ENCODE measurements at places on chromosomes 4 and X.

DNA sequence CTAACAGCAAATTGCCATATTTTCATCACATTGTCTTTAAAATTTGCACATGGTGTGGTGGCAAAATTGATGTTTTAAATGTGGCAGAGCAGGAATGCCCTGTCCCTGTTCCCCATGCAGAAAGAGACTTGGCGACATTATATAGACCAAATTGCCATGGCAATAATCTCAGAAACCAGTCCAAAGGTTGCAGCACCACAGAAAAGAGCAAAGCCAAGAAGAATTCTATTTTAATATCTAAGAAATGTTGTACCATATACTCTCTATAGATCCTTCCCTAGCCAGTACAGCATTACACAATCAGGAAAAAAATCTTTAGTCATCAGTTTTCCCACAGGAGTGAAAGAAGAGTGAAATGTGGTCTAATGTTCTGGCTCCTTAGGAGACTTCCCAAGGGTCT lies 80.0 kb downstream of the UGT2B28 start:
- DNase-seq = no peak

GRCh38 chrX:11558972-11559371 lies 106.7 kb downstream of the ARHGAP6 start:
- DNase-seq = no peak

DNA sequence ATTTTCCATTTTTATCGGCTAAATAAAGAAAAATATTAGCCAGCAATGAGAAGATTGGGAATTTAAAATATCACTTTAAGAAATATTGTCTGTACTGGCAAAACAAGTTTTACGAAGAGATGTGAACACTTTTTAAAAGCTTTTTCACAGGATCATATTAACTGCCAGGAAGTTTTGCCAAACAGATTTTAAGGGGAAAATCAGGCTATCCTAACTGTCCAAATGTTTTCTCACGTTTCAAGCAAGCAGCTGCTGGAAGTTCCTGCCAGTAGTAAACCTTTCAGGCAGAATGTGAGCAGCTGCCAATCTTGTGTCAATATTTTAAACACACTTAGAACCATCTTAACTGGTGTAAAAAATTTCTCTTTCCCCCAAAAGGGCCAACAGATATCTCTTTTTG lies 101.1 kb downstream of the ADGRL3 start:
- DNase-seq = no peak

DNA sequence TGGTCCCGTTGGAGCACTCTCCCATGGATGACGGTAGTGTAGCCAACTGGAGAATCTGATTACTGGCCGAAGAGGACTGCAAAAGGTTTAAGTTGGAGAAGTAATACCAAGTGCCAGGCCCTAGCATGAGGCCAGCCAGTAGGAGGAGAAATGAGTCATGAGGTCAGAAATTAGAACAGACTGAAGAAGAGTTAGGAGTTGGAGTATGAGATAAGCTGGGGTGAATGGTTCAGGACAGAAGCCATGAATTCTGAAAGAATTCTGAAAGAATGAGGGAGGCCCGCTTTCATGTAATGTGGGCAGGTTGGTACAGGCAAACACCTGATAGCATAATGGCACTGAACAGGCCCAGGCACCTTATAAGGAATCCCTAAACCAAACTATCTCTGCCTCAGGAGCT lies 18.4 kb upstream of the STK26 start:
- DNase-seq = no peak

GRCh38 chr4:155972098-155972497 lies 18.4 kb upstream of the CTSO start:
- DNase-seq = no peak

GRCh38 chr4:163171590-163171989 lies 4.9 kb upstream of the NAF1 start:
- no peak for DNase-seq

DNA sequence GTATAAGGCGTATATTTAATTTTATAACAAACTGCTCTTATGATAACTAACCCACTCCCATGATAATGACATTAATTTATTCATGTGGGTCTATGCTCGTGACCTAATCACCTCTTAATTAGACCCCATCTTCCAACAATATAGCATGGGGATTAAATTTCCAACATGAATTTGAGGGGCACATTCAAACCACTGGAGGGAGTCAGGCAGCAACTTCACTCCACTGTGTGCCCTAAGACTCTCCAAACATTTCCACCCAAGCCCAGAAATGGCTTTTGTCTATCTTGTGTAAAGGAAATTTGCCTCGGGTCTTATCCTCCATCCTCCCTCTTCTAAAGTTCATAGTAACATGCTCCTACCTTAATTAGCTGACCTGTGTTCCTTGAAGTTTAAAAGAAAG lies 616.1 kb upstream of the CPEB2 start:
- DNase-seq = no peak

DNA sequence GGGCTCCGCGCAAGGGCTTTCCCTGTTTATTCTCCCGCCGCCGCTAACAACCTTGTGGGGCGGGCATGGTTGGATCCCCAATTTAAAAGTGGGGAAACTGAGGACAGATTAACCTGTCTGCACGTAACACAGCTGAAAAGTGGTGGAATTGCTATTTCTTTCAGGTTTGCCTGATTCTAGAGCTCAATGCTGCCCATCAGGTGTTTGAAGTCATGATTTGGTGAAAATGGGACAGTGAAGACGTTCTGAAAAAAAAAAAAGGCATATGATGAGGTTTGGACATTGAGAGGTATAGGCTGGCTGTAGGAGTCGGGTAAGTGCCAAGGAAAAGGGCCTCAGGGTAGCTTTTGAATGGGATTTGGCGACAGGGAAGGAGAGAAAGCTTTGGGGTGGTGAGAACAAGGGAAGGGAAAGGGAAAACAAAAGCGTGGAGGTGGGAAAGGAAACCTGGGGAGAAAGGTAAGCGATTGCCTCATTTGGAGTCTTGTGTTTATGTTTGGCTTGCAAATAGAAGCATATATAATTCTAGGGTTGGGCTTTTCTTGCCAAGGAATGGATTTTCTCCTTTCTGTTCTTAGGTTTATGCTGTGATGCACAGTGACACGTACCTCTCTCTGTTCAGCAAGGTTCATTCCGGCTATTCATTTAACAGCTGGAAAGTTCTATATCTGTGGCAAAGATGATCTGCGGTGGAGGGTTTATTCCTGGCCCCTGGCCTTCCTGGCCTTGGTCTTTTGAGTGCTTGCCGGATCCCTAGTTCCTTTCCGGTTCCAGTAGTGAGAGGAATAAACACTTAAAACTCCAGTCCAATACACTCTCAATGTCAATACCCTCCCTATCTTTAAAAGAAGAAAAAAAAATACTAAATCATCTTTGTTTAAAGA lies 2.4 kb upstream of the STIM2 start:
- DNase-seq = no peak

DNA sequence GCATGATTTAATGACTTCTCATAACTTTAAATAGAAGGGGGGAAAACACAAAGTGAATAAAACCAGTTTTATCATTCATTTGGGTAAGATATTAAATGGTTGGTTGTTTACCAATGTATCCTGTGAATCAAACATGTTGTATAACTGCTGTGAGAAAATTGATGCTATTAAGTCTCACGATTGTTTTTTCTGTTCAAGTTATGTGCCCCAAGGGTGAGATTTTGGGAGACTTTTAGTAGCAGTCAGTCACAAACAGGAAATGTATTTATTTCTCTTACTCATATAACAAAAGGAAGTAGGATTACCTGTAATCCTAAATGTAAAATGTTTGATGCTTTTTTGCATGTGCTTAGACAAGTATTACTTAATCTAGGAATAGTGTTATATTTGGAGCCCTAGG lies 39.2 kb downstream of the MTHFD2L start:
- DNase-seq = no peak

- DNase-seq = no peak
Measured at GRCh38 chr4:65656008-65656407, 14.3 kb downstream of the EPHA5 start.

GRCh38 chrX:22652596-22652995 lies 347.2 kb upstream of the DDX53 start:
- DNase-seq = no peak

- DNase-seq = no peak
Measured at GRCh38 chr4:2716236-2716635, 39.9 kb downstream of the TNIP2 start.

DNA sequence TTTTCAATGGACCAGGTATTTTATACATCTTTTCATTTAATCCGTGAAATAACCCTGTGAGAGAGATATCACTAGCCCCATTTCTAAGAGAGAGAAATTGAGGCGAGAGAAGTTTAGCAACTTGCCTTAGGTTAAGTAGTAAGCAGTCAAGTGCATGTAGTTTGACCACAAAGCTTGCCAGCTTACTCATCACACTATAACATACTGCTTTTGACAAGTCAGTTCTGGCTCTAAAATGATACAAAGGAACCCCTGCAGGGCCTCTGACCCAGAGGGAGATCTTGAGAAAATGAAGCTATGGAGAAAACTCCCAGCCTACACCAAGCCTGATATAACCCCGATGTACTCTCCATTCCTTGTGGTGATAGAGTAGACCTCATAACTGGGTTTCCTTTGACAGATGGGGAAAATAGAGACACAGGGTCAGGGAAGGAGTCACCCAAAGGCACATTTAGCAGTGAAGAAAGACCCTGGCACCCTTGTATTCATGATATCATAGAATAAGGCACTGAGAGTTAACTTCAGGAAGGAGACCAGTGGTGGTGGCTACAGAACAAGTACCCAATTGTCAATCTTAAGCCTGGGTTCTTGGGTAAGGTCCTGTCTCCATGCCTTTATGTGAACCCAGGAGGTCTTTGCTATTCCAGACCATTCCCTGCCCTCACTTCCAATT lies 60.2 kb upstream of the MSN start:
- no peak for DNase-seq

- no peak for DNase-seq
Measured at GRCh38 chr4:24917076-24917856, 4.4 kb upstream of the CCDC149 start.

DNA sequence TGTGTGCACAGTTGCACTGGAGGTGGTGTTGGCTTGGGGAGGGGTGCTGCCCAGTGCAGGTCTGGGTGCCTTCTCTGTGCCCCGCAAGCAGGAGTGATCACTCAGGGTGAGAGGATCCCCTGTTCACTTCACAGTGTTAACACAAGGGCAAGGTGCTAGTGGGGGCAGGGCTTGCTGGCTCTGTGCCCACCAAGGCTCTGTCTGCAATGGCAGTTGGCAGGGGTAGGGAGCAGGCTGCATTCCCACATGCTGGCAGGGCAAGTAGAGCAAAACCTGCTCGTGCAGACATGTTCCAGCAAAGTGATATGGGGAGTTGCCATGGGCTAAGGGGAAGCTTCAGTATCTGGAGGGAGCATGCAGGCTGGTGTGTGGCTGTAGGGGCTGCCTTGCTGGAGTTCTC lies 428.0 kb downstream of the ZNF674 start:
- DNase-seq = no peak

DNA sequence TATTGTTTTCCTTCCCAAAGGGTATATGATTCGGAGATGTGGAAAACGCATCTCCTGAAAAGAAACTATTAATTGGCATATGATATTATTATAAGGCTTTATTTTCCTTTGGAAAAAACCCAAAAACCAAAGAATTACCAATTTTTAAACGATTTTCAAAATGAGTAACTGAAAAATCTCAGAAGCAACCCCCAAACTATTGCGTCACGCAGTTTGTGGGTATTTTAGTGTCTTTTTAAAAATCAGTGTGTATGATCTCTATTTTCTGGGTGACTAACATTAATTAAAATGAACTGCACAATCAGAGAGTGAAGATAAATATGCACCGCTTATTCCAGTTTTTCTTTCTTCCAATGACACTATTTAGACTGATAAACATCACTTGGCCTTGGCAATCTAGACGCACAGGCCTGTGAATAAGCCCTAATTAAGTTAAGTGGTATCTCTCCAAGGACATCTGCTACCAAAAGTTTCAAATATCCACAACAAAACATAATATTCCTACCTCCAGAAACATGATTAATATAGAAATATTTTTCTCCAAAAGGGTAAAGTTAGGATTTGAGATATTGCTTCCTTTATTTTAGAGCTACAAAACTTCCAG lies 511.5 kb upstream of the FAM241A start:
- DNase-seq = no peak

- no peak for DNase-seq
Measured at GRCh38 chr4:89221167-89221867, 86.3 kb downstream of the GPRIN3 start.

DNA sequence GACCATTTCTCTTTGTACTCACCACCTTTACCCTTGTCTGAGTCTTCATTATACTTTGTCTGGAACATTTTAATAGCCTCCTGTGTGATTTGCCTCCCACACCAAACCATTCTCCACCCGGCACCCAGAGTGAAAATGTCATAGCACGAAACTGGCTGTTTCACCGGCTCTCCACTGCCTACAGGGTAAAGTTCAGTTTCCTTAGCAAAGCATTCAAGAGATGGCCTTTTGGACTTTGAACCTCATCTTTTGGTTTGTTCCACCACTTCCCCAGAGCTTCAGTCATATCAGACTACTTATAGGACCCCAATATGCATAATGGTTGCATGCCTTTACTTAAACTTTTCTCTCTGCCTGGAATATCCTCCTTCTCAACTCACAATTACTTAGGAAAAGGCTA lies 38.3 kb downstream of the RAP2C start:
- DNase-seq = no peak

DNA sequence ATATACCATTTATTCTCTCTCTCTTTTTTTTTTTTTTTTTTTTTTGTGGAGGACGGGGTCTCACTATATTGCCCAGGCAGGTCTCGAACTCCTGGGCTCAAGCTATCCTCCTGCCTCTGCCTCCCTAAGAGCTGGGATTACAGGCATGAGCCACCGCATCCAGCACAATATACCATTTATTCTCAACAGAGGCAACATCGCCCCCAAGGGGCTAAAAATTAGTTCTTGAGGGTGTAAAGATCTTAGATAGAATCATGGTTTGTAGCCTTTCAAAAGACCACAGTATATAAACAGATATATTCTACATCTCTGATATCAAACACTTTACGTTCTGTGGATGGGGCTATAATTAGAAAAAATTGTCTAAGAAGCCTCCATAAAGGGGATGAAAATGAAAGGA lies 39.8 kb upstream of the TCEAL2 start:
- no peak for DNase-seq

GRCh38 chr4:110224812-110225211 lies 26.4 kb upstream of the ELOVL6 start:
- no peak for DNase-seq

GRCh38 chrX:133594156-133594555 lies 178.9 kb upstream of the GPC4 start:
- DNase-seq = no peak

- DNase-seq = no peak
Measured at GRCh38 chr4:25813448-25814106, 49.2 kb downstream of the SEL1L3 start.

- DNase-seq = no peak
Measured at GRCh38 chrX:119398587-119398973, 556 bp upstream of the SLC25A43 start.

Measured in gastrocnemius medialis (tissue), 4 donors.